SW 1271 (cell line): ENCODE measurements at places on chromosomes 11 and 22.

DNA sequence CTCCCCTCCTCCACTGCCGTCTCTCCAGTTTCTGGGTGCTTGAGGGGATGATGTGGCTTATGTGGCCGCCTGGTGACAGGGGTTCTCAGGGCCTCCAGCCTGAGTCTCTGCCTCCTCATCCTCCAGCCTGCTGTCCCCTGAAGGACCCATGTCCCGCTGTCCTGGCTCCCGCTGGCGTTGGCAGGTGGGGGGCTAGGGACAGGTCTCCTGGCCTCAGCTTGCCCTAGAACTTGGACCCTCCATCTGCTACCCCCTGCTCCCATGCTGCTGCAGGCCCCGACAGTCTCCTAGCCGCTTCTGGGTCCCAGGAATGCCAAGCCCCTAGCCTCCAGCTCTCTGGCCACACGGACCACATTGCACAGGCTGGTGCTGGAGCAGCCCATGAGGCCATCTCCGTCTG lies 13.9 kb upstream of the CELSR1 start:
- DNase-seq = no peak

DNA sequence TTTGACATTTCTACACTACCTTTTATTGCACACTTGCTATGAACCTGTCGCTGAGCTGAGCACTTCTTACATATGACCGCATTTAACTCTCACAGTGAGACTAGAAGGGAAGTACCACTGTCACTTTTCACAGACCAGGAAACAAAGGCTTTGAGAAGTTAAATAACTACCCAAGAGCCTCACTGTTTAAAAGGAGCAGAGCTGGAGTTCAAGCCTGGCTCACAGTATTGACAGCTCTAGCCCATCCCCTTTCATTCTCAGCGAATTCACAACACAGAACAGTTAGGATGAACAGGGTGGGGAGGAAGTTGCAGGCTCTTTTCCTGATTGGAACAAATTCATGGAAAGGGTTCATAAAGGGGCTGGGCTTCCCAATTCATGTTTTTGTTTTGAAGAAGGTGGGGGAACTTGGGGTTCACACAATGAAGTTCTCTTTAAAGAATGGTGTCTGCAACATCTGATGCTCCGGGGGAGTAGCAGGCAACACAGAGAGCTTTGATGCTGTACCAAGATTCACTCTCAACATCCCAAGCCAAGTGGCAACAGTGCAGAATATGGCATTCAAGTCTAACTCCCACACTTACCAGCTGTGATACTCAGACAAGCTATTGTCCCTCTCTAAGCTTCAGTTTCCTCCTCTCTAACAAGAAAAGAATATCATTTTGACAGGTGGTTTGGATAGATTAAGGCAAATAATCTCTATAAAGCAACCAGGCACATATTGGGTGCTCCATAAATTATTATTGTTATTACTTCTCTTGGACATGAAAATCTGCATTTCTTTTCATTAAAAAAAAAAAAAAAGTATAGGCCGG lies 17.2 kb downstream of the SCGB1A1 start:
- DNase-seq = no peak

DNA sequence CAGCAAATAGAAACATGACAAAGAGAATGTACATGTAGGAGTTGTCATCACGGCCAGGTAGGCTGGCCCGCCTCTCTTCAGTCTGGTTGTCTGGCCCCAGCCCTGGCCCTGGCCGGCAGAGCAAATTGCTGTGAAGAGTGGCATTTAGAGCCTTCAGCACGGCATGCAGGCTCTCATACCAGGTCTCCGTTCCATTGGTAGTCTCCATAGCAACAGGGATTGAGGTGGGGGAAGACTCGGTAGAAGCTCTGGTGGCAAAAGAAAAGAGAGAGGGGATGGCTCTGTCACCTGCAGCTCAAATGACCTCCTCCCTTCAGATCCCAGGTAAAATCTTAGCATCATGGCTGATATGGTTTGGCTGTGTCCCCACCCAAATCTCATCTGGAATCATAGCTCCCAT lies 10.0 kb downstream of the KCNE3 start:
- no peak for DNase-seq

GRCh38 chr22:29369460-29369859 lies 18.9 kb downstream of the AP1B1 start:
- DNase-seq = no peak

- DNase-seq = no peak
Measured at GRCh38 chr11:130866831-130867230, 49.4 kb downstream of the SNX19 start.

- DNase-seq = no peak
Measured at GRCh38 chr11:84316866-84317555, 1030.8 kb upstream of the CCDC90B start.

GRCh38 chr11:12288212-12288930 lies 89.0 kb upstream of the PARVA start:
- DNase-seq = peak; percentile 26

- DNase-seq = no peak
Measured at GRCh38 chr22:45314054-45314721, 4.5 kb downstream of the FAM118A start.

- DNase-seq = no peak
Measured at GRCh38 chr11:65380460-65381119, 1.9 kb downstream of the SLC25A45 start.

- DNase-seq = no peak
Measured at GRCh38 chr11:25602959-25603358, 729.0 kb upstream of the ANO3 start.

DNA sequence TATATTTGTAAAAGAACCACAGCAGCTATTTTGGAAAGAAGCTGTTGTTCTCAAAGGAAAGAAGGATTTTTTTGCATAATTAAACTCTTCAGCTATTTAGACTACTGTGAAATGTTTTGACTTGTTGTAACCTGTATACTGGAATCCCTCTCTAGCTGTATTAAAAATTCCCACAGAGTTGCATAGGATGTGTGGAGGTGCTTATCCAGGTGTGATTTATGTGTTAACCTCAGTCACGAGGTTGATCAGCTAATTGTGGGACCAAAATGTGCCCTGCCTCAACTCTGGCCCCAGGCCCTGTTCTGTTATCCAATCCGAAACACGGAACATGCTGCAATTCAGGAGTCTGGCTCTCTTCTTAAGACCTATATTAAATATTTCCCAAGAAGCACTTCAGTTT lies 70.1 kb downstream of the LIF start:
- no peak for DNase-seq

DNA sequence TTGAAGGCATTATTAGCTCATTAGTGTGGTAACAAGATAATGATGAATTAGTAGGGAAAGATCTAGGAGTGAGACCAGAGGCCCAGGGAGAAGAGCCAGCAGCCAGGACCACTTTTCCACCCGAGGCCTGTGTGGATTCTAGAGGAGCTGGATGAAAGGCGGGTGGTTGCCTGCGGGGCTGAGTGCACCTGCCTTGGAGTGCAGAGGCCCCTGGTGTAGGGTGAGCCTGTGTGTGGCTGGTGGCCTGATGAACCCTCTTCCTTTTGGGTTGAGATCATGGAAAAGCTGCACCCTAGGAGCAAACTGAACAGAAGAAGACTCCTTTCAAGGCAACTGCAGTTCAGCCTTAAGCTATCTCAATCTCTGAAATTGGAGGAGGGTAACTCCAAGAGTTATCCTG lies 5.9 kb upstream of the TP53AIP1 start:
- DNase-seq = no peak

GRCh38 chr11:125170510-125171031 lies 6.0 kb downstream of the PKNOX2 start:
- no peak for DNase-seq

GRCh38 chr22:46739094-46739870 lies 1.2 kb upstream of the CERK start:
- no peak for DNase-seq

GRCh38 chr11:108241330-108242037 lies 18.6 kb downstream of the ATM start:
- DNase-seq = no peak

GRCh38 chr22:30946354-30946753 lies 22.2 kb downstream of the MORC2 start:
- no peak for DNase-seq

- peak; percentile 69 for DNase-seq
Measured at GRCh38 chr11:3091846-3092602, 34.8 kb upstream of the CARS1 start.

DNA sequence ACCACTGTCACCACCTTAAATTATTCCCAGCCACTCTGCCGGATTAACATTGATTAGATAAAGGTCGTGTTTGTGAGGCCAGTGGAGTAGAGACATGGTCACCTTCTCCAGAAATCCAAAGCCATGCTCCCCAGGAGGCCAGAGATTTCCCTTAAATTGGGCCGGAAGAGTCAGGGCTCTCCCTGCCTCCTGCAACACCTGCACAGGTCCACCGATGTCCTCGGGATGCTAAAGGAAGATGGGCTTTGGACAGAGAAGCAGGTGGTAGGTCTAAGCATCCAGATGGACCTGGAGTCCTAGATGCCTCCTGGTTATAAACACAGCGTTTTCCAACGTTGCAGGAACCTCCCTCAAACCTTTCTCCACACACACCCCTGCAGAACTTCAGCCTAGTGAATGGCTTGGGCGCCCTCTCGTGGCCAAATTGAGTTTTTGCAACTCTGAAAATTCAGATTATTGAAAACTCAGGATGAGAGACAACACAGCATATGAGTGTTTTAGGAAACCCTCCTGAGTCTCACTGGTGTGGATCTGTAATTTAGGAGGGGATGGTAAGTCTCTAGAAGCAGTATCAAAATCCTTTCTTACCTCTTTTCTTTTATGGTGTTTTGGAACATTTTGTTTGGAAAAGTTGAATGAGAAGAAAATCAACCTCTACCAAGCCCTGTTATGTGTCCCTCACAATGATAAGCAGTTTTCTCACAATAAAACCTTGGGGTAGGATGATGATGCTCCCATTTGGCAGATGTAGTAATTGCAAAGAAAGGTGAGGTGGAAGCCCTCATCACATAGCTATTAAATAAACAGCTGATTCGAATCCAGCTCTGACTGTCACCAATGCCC lies 109.6 kb downstream of the RRAS2 start:
- DNase-seq = peak; percentile 51

DNA sequence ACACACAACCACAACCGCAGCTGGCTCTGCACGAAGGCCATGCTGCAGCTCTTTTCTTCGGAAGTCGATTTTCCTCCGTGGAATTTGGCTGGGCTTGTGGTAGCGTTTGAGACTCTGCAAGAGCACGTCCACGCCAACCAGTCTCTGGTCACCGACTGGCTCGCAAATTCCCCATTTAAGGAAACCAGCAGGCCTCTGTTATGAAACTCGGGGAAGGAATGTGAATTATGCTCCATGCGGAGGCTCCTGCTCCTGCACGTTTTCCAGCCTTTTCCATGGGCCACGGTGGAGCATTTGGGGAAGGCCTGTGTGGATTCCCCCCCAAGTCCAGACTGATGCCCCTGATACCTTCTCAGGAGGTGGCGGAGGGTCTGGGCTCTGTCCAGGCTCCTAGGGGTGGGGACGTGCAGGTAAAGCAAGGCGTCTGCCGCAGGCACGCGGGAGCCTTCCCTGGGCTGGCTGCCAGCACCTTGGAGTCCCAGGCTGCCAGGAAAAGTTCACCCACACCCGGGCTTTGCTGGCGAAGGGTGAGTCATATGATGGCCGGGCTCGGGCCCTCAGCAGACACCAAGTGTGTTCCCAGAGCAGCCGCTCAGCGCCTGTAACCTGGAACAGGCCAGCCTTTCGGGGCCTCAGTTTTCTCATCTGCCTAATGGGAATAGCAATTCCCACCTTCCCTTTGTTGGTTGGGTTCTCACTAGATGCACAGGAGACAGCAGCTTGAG lies 41.9 kb downstream of the LRP5 start:
- peak; percentile 12 for DNase-seq

DNA sequence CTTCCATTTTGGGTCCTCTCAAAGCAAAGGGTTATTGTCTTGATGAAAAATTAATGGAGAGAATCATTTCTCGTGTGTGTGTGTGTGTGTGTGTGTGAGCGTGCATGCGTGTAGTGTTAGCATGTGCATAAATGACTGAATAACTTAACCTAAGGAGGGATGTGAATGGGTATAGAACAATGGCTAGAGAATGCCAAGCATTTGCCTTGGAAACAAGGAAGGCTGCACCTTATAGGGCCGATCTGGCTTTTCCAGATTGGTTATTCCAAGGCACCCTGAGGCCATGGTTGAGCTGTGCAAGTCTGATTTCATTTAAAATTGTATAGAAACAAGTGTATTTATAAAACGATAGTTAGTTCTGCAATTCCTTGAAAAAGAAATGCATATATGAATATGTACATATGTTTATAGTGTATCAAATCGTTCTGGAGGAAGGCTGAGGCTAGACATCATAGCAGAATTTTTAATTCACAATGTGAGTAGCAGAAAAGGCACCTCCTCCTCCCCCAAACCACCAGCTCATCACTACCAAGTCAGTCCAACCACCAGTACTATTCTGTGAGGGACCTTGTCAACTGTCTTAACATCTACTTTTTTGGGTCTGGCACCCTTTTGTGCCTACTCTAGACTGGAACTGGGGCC lies 322.7 kb upstream of the ISX start:
- DNase-seq = no peak

GRCh38 chr11:1548221-1549070 lies 23.6 kb downstream of the DUSP8 start:
- peak; percentile 39 for DNase-seq

DNA sequence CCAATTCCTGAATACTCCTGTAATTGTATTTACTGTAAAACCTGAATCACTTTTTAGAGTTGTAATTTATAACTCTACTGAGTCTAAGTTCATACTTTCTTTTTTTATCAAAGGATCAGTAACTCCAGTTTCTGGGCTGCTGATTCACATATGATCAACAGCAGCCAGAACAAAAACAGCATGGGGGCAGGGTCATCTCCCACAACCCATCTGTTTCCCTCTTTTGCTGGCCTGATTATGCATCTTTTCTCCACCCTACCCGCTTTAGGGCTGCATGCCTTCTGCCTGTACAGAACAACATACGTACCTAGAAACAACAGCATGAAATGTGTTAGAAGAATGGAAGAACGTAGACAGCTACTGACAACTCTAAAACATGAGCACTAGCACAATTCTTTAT lies 76.0 kb downstream of the MRTFA start:
- no peak for DNase-seq

DNA sequence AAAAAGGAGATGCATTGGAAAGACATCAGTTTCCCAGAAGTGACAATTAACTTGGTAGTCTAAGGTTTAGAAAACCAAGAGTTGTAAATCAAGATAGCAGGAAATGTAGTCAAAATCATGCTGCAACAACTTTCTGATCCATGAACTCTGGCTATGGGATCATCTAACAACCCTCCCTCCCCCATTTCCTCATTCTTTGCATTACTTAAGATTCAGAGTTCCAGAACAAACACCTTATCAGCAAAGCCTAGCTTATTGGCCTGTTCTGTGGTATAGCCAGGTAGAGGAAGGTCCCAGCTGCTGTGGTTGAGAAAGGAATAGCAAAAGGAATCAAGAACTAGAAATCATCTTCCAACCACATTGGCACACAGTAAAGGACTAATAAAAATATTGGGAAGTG lies 651.1 kb downstream of the METTL15 start:
- peak; percentile 53 for DNase-seq

DNA sequence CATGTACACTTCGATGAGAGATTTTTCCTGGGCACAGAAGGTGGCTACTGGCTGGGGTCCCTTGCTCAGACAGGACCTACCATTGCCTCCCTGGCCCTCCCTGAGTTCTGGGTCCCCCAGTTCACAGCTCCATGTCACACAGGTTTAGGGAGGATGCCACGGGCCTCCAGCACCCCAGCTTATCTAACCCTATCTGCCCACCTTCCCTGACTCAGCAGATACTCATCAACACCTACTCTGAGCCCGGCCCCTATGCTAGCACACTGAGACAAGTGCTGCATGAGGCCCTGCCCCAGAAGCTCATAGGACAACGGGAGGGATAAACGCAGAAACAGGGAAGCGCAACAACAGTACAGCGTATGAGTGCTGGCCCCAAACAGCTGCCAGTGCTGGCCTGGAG lies 9.6 kb downstream of the NAGA start:
- DNase-seq = no peak
